ENCODE measurements at places on chromosomes 3 and 15.

DNA sequence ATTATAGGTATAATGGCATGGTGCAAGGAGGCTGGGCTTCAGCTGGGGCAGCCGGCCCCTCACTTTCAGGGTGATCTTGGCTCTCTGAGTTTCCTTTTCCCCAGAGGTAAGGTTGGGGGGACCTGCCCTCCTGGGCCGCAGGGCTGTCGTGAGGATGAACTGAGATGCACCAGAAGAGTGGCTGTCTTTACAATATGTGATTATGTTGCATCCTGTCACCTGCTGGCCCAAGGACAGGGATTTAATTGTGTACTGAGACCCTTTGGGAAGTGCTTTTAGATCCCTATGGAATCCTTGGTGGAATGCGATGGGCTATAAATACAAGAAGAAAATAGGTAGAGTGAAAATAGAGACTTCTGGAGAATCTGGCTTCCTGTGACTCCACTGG is 22.1 kb downstream of the ANAPC13 start:
- DNase-seq = no peak

- DNase-seq = no peak
Observed at GRCh38 chr15:65029736-65030208, 333 bp upstream of the MTFMT start.

DNA sequence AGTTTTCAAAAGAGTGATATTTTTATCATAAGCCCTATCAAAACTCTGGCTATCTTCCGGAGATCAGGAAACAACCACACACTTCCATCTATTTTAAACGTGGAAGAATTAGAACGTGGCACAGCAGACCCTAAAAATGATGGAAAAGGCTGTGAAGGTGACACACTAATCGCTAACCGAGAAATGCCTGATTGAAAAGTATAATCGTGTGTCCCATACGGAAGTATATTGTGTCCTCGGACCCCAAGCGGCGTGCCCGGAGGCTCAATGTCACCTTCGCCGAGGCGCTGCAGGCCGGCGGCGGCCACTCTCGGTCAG is 642 bp downstream of the COX5A start:
- no peak for DNase-seq

- no peak for DNase-seq
Observed at GRCh38 chr3:69890691-69891090, 108.8 kb upstream of the SAMMSON start.

GRCh38 chr3:126287536-126288241 is 69.5 kb downstream of the KLF15 start:
- DNase-seq = peak; percentile 49

DNA sequence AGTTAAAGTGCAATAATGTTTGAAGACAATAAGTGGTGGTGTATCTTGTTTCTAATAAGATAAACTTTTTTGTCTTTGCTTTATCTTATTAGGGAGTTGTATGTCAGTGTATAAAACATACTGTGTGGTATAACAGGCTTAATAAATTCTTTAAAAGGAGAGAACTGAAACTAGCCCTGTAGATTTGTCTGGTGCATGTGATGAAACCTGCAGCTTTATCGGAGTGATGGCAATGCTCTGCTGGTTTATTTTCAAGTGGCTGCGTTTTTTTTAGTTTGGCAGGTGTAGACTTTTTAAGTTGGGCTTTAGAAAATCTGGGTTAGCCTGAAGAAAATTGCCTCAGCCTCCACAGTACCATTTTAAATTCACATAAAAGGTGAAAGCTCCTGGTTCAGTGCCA is 2.7 kb downstream of the RPL15 start:
- no peak for DNase-seq

Measured in NCI-H2029 (cell line).